ENCODE measurements at places on chromosomes 7 and 10. TPM values are rescaled to one million over a fixed set of nuclear protein-coding genes. Genes with fewer than 3 reads are reported as not detected.
A peak's percentile ranks its signal among the peaks of the same experiment; 100 is the strongest.

- no peak for DNase-seq
Observed at GRCh38 chr7:6256677-6257535, 15.5 kb downstream of the CYTH3 start.

The MDH2 gene
- total RNA-seq, result 106 TPM

- no peak for DNase-seq
Observed at GRCh38 chr7:27636326-27637006, 26.2 kb downstream of the HIBADH start.

The EBF3 gene
- total RNA-seq, result 0.20 TPM

The UNCX gene
- total RNA-seq, result not detected

GRCh38 chr10:103576862-103577261, 83.4 kb downstream of the NEURL1 start:
- no peak for DNase-seq

DNA sequence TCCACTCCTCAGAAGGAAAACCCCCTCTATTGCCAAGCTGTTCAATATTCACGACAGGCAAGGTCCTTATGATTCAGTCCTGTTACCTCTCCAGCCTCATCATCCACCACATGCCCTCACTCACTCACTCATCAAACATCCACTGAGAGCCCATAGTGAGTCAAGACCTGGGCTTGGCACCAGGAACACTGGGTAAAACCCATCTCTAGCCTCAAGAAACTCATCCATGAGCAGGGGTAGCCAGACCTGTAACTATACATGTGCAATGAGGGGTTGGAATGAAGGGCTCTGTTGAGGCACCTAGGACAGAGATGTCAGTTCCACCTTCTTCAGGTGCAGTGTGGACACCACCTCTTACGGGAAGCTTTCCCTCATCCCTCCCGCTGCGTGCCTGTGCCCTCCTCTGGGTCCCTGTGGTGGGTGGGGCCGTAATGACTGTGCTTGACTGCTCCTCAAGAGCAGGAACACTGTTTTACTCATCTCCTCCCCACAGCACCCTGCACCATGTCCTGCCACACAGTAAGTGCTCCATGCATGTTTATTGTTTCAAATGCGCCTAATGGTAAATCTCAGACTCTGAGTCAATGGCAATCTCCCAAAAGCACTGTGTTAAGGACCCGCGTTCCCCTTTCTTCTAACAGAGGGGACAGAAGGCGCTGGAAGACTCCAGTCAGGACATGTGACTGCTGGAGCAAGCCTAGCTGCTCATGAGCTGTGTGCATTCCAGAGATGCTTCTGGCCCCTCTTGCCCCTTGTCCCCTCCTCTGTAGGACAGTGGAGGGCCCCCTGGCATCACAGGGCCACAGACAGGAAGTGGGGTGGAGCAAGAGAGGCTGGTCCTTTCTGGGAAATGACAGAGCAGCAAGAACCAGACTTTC, 95.4 kb downstream of the HIPK2 start:
- no peak for DNase-seq

- no peak for DNase-seq
Observed at GRCh38 chr10:128377988-128378387, 251.8 kb upstream of the MKI67 start.

DNA sequence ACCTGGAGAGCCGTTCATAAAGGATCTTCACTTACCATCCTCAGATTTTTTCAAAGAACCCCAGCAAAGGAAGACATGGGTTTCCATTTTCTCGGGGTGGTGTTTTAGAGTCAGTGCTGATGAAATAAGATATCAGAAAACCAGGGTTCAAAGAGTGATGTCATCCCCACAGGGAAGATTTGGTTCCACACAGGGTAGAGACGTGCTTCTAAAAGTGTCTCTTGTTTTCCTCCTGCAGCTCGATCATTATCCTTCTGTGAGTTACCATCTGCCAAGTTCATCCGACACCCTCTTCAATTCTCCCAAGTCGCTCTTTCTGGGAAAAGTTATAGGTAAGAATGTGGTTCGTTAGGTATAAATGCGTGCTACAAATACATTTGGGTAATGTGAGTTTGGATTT, 323.8 kb upstream of the C7orf33 start:
- no peak for DNase-seq

The GPR26 gene
- not detected for total RNA-seq

DNA sequence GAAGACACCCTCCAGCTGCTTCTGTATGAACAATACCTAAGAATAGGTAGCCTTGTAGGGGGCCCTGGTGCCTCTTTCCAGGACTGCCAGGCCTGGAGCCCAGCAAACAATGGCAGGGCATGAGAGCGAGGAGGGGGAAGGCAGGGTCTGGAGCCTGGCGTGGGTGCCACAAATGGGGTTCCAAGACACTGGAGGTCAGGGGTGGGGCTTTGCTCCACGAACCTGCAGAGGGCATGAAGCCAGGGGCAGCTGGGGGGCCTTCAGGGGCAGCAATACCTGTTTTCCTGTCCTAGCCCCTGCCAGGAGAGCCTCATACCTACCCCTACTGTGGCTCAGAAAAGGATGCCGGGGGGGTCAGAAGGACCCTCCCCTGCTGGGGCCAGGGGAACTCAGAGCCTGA, 61.6 kb downstream of the SLC29A4 start:
- no peak for DNase-seq

GRCh38 chr7:156999958-157000726, 10.3 kb downstream of the MNX1 start:
- no peak for DNase-seq

DNA sequence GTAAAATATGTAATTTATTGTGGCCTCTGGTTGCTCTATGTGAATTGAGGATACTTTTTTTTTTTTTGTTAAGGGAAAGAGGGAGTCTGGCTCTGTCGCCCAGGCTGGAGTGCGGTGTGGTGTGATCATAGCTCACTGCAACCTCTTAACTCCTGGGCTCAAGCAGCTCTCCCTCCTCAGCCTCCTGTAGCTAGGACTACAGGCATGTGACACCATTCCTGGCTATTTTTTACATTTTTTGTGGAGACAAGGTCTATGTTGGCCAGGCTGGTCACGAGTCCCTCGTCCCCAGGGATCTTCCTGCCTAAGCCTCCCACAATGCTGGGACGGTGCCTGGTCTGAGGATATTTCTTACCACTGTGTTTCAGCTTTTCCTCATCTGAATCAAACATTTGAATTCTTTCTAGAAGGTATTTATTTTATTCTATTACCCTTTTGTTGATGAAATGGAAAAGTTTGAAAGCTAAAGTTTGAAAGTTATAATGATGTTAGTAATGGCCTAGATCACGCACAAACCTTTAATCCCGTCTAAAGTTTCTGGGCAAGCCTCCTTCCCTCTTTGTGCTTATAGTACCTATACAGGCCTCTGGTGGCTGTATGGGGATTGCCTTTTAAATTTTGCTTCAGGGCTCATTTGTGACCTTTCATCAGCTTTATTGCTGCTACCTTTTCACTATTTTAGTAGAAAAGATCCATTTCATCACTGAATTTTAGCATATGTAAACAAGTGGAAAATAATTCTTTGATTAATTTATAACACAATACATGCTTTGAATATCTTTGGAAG, 2.0 kb downstream of the IFRD1 start:
- no peak for DNase-seq

The HMX3 gene
- not detected for total RNA-seq

DNA sequence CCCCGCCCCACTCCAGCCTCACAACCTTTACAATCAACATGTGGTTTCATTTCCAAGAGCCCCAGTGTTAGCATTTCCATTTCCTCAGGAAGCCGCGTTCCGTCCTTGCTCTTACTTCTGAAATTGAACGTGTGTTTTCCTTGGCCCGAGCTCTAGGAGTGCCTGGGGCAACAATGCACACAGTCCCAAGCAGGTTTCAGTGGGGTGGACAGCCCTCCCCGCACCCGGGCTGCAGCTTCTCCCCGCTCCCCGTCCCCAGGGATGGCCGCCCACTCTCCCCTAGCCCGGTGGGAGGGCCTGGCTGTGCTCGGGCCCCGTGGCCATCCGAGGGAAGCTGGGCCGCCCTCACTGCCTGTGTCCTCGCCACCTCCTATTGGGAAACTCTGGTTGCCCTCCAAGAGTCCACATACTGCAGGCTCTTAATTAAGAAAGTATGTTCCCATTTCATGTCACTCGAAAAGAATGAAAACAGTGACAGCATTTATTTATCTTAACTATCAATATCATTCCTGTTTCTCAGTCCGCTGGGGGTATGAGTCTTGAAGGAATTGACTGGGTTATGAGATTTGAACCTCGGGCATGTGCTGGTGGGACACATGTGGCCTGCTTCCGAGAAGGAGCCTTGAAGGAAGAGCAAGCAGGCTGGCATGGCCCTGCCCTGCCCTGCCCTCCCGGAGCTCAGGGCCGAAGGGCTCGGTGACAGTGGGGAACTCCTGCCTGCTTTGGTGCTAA, 163.8 kb downstream of the GRK5 start:
- DNase-seq, result peak; percentile 68

DNA sequence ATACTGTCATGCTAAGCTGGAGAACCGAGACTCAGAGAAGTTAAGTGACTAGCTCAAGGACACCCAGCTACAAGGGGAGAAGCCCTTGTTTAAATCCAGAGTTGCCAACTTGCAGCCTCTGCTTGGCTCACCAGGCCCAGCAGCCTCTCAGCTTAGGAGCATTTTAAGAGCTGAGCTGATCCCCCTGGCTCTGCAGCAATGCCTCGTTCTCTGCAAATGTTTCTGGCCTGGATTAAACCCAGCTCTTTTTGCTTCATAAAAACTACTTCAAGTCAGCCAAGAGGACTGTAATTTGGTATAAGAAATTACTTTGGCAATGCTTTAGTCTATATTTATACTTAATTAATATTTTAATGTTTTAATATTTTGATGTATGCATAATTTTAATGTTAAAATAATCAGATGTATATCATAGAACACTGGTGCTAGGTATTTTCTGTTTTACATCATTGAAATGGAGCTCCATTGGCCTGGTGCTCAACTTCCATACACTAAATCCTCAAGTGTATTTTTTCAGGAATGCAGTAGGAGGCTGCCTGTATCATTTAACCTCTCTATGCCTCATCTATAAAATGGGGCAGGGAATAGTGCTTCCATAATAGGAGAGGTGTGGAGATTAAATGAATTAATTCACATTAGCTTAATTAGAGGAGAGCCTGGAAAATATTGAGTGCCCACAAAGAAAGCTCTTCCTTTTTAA, 184.2 kb downstream of the EMX2 start:
- DNase-seq, result no peak

DNA sequence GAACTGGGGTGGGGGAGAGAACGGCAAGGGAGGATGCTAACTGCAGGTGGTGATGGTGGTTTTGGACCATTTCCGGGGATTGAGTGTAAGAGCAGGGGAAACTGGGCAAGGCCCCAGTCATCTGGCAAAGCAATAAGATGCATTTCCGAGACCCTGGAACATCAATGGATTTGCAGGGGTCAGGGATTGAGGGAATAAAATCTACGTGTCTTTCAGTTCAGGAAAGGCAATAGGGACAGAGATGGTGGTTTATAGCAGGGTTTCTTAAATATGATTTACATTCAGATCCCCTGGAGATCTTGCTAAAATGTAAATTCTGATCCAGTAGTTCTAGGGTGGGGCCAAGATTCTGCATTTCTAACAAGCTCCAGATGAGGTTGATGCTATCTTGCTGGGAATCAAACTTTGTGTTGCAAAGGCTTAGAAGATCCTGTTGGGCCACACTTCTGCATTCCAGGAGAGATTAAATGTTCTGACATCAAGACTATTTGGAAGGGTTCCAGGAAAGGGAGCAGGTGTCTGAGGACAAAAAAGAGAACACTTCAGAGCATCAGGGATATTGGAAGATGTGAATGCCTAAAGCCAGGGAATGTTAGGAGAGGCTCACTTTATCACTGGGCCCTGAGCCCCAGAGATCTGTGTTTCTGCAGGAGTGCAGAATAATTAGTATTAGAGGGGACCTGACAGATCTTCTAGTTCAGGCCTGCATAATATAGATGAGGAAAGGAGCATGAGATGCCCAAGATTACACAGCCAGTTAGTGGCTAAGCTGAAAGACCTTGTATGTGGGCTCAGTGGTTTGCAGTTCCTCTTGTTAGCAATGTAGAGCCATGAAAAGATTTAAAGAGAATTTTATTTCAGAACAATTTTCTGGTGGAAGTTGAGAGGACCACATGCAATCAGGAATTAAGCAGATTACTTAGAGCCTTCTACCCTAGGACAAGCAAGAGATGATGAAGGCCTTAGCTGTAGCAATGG, 32.4 kb downstream of the BLNK start:
- DNase-seq, result no peak

- no peak for DNase-seq
Observed at GRCh38 chr7:116653204-116653603, 18.8 kb upstream of the MET start.

The IL6 gene
- 6.5 TPM for total RNA-seq
